ENCODE measurements at places on chromosomes 13 and 19.

- DNase-seq = no peak
These were observed 103.9 kb downstream of the GGACT start for GRCh38 chr13:100484702-100485101.

- DNase-seq = no peak
These were observed 17.5 kb downstream of the FCGBP start for GRCh38 chr19:39916851-39917396.

GRCh38 chr19:50380137-50380536 is 3.9 kb downstream of the NR1H2 start:
- no peak for DNase-seq

- DNase-seq = no peak
These were observed 518 bp downstream of the TFDP1 start for GRCh38 chr13:113584870-113585671.

GRCh38 chr13:39876258-39876657 is 220.8 kb downstream of the COG6 start:
- DNase-seq = no peak

GRCh38 chr13:23715762-23716235 is 145.6 kb downstream of the TNFRSF19 start:
- DNase-seq = no peak

DNA sequence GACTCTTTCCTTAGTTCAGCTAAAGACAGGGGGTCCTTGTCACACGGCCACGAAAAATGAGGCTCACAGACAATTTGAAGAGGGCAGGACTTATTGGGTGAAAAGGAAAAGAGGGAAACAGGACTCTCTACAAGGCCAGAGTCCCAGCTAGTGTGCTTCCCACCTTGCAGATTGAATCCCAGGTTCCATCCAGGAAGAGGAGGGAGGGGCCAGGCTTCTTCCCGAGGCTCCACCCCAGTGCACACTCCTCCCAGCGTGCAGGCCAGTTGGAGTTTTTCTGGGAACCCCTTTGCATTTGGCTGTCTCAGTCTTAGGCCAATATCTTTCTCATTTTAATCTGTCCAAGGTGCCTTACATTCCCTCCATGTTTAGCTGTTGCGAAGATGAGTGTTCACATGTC is 106.8 kb downstream of the DNAJC3 start:
- DNase-seq = no peak
